ENCODE measurements at places on chromosomes 3 and 15.

DNA sequence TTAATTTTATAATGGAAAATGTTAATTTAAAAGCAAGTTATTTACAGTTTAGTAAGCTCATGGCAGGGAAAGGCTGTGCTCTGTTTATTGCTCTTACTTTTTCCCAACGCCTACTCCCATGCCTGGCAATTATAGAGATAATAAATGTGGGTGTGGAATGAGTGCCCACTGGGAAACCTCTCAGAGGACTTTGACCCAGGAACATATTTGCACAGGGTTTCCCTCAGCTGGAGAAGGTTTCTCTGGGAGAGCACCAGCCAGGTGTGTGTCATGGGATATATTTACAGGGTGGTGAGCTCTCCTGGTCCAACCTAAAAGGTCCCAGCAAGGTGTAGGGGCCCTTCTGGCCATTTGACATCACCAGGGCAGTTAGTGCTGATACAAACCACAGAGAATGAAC, 27.9 kb downstream of the ZNF710 start:
- DNase-seq = no peak

DNA sequence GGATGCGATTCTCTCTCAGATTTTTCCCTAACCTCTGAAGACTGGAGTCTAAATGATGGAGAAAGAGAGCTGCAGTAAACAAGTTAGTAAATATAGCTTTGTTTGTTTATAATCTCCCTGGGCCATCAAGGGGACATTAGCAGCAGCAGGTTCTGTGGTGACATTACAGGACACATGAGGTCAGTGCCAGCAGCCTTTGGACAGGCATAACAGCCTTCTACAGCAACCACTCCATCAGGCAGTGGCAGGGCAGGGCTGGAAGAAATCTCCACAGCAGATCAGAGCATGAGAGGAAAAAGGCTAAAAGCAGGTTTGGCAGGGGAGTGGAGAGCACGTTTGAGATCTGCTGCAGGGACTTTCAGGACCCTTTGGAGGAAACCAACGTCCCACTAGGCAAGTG, 127.6 kb upstream of the ACP3 start:
- DNase-seq = no peak

GRCh38 chr15:77862651-77863104, 214.8 kb downstream of the TBC1D2B start:
- DNase-seq = no peak

DNA sequence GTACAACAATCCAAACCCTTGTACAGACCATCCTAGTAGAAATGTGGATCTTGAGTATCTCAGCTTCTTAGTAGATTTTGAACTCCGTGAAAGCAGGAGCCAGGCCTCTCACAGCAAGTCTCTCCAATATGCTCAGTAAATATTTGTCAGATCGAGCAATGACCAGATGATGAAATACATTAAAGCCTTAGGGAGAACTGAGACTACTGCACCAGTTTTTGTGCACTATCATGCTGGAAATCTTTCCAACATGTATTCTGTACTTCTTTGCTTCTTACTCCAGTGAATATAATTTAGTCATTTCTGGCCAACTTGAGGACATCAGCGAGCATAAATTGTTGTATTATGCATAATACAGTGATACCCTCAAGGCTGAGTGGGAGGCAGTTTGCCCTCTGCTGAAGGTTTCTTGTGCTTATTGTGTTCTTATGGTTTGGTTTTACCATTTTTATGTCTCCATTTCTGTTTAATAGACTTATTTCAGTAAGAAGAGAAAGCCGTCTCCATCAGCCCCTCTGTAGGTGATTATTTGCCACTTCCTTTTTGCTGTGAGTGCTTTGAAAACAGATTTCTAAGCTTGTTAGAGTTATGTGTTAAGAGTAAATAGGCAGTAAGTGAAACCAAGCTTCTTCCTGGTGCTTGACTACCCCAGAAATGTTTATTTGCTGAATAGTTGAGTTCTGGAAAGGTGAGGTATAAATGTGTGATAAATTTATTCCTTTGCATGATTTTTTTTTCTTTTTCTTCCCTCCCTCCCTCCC, 147.1 kb downstream of the PGPEP1L start:
- no peak for DNase-seq

DNA sequence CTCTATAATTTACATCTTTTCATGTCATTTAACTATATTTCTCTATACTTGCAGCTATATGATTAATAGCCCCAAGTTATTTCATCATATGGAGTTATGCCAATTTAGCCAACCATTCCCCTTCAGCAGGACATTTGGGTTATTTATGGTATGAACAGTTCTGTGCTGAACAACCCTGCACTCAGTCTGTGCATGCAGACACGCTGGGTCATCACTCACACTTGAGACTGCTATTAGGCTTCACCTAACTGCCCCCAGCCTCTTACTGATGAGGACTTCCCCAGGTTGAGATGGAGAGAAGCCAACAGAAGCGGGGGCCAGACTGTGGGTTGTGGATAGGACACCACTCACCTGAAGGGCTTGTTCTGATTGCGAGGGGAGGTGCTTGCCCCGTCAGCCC, 7.3 kb downstream of the TADA3 start:
- no peak for DNase-seq
